CD4-positive, alpha-beta T cell treated with Interleukin-10 for 1 hour (primary cell): ENCODE measurements at places on chromosomes 7 and 10.

DNA sequence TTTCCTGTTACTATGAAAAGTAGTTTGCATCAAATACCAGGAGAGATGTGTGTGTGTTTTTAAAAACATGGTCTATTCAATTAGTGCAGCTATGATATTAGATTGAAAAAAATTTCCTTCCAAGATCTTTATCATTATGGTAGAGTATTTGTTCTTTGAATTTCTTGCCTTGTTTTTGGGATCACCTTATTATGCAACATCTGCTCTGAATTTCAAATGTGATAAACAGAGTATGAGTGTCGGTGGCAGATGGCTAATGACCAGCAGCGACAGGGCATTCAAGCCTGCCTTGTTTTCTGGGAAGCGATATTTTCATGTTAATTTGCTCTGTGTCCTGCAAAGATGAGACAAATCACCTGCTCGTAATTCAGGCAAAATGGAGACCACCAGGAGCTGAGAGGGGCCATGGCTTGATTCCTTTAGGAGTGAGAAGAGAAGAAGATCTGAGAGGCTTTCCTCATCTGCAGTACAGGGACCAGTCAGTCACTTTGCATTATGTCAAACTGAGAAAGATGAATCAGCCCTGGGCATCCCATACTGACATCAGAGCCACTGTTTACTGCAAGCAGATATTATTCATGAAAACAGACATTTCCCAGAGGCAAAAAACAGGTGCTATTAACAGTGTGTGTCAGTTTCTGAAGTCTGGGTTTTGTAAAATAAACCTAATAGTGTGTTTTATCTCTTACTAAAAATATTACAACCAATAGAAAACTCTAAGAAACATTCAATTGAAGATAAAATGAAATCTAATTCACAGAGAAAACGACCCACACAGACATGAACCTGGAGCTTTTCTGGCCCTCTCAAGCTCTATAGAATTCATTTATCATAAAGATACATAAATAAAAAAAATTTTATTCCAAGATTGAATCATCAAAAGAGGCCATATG lies 67.6 kb downstream of the CDK6 start:
- no peak for DNase-seq

DNA sequence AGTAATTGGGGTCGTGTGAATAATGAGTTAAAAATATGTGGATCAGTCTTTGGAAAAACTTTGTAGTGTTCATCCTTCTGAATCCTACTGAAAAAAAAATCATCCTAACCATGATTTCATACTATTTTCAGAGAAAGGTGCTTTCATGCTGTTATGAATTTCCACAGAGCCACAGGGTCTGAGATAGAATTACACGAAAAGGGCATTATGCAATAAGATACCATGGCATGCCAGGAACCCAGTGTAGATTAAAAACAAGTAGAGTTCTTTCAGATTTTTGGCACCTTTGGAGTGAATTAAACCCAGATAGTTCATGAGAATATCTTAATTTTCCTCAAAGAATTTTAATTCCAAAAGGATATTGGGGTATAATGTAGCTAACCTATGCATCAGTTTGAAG lies 47.5 kb upstream of the AGMO start:
- DNase-seq: no peak

- no peak for DNase-seq
These were observed 18.5 kb upstream of the SERPINE1 start for GRCh38 chr7:101108330-101108857.

DNA sequence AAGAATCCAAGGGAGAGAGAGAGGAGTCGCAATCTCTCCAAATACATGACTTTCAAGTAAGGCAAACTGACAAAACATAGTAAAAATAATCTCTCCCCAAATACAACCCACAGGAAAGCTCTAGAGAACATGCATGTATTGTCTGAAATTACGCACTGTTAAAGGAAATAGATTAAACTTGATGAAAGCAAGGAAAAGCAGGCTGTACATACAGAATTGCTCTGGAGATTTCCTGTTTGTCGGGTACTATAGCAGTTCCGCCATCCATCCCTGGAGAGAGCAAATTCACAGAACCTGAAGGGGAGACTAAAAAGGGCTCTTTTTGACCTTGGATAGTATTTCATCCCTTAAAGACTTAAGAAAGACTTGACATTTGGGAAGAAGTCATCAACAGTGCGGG lies 170.2 kb upstream of the BET1 start:
- DNase-seq: no peak

- no peak for DNase-seq
These were observed 159.4 kb upstream of the MEOX2 start for GRCh38 chr7:15845868-15846267.

DNA sequence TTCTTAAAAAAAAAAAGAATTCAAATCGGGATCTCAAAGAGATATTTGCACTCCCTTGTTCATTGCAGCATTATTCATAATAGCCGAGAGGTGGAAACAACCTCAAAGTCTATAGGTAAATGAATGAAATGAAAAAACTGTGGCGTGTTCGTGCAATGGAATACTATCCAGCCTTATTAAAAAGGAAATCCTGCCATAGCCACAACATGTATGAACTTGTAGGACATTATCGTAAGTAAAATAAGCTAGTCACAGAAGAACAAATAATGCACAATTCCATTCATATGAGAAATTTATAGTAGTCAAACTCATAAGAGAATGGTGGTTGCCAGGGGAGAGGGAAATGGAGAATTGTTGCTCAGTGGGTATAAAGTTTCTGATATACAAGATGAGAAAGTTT lies 37.9 kb downstream of the GRK5 start:
- no peak for DNase-seq

- no peak for DNase-seq
These were observed 12.6 kb downstream of the NEURL1 start for GRCh38 chr10:103506061-103506460.

DNA sequence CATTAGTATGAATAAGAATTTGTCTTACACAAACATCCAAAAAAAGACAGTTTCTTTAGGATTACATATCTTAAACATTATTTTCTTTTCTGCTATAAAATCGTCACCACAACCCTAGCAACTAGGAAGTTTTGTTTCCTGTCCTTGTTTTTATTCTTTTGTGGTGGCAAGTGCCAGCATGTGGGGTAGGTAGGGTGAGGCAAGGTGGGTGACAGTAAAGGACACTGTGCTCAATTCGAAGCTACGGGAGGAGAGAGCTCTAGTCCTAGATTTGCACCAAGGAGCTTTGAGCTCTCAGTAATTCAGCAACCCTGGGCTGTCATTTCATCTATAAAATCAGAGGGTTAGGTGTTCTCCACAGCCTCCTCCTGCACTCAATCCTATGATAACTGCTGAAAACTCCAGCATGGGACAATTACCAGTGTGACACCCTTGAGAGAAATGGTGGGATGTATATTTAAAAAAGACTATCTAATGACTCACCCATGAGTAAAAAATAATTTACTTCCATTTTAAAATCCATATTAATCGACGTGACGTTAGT lies 187.1 kb downstream of the FAM107B start:
- peak; percentile 75 for DNase-seq

GRCh38 chr7:830069-830468 lies 2.2 kb upstream of the SUN1 start:
- DNase-seq: no peak

DNA sequence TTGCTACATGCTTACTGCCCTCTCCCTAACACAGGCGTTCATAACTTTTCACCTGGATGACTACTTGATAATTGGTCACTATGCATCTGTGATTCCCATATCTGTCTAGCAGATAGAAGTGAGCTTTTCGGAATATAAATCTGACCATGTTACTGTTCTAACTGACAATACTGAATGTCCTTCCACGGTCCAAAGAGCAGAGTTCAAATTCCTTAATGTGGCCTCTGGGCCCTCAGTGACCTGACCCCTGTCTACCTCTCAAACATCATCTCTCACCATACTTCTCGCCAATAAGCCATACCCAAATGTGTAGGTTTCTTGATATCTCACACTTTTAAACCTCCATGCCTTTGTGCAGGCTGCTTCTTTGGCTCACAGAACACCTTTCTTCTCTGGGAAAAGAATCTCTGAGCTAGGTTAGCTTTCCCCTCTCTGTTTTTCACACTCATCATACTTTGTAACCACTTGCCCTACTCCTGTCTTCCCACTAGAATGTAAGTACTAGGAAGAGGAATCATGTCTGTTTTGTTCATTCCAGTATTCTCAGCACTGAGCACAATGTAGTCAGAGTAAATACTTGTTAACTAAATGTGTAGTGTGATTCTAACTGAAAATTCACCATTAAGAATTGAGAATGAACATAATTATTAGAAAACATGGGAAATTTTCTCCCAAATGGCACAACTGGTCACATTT lies 39.2 kb upstream of the LRRC17 start:
- DNase-seq: no peak

DNA sequence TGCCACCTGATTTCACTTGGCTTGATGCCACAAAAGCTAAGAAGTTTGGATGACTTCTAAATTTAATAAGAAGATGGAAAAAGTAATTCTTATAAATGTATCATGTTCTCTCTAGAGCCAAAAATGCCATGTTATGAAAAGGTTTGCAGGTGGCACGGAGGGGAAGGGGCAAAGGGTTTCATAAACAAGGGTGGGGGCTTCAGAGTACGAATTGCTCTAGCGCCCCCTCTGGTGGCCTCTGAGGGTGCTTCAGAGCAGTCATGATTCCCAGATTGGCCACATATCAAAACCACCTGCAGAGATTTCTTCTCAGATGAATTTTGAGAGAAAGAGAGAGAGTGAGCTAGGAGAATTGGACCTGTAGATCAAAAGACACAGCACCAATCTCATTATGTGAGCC lies 208.6 kb upstream of the YAE1 start:
- DNase-seq: no peak

GRCh38 chr7:148921189-148921588 lies 37.1 kb upstream of the EZH2 start:
- DNase-seq: no peak

- no peak for DNase-seq
These were observed 660.9 kb downstream of the SDK1 start for GRCh38 chr7:3961857-3962503.

GRCh38 chr10:22054961-22055360 lies 51.4 kb upstream of the DNAJC1 start:
- no peak for DNase-seq

- DNase-seq: peak; percentile 93
These were observed 106.0 kb downstream of the CUBN start for GRCh38 chr10:17023386-17024298.

DNA sequence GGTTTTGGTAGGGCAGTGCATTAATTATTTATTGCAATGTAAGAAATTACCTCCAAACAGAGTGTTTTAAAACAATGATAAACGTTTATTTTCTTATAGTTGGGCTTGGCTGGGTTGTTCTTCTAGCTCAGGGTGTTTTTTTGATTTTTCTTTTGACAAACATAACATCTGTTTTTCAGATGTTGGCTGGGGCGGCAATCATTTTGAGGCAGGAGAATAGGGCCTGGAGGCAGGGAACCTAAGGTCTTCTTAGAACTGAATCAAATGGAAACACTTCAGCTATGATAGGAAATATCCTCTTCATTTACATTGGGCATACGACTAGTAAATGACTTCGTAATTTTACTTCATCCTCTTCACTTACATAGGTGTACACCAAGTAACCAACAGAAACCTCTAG lies 47.4 kb upstream of the NAMPT start:
- DNase-seq: no peak

DNA sequence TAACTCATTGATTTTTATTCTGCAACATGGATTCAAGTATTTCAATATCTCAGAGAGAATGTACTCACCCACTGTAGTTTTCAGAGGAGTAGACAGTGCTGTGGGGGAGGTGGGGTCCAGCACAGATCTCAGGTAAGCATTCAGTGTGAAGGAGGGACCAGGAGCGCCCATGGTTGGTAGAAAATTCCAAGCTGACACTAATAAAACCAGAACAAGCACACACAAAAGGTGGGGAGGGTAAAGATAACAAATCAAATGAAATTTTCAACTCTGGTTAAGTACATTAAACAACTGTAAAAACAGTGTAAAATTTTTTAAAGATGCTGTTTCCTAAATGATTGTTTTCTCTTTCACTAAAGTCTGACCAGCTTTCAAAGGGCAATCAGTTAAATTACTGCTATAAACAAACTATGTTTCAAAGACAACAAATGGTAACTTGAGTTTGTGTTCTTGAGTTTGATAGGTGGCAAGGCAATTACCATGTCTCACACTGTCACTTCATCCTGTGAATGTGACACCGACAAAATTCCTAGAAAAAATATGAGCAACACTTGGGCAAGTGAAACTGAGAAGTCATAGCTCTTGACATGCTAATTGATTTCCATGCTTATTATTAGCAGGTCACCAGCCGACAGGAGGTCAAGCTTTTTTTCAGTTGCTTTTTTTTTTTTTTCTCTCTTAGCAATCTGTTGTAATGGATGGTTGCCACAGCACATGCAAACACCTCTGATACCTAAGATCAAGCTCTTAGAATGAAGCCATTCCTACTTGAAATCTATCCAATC lies 205.8 kb upstream of the SLC26A5 start:
- no peak for DNase-seq

- DNase-seq: no peak
These were observed 233.8 kb upstream of the KCND2 start for GRCh38 chr7:120039138-120039537.

GRCh38 chr7:23346316-23346715 lies 47.2 kb downstream of the MALSU1 start:
- peak; percentile 34 for DNase-seq

DNA sequence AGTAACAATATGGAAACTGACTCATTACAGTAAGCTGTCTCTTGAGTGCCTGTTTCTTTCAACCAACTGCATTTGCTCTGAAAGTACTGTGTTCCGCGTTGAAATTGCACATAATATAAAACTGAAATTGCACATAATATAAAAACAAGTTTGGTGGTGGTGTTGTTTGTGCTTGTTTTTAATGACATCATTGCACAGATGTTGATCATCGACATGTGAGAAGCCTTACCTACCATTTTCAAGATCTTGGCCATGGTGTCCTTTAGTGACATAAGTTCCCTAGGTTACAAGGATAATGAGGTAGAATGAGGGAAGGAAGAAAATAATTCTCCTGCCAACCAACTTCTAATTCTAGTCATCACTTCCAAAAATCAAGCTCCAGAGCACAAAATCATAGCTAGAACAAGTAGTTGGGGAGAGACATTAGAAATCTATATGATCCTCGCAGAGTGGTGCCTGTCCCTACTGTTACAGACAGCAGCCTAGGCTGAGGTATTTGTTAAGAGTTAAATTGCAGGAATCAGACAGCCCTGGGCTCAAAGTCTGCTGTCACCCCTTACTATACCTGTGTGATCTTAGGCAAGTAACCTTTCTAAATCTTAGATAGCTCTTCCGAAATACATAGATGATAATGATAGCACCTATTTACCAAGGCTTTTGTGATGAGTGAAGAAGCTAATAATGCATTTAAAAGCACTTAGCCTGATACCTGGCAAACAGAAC lies 29.3 kb downstream of the DOCK4 start:
- no peak for DNase-seq

DNA sequence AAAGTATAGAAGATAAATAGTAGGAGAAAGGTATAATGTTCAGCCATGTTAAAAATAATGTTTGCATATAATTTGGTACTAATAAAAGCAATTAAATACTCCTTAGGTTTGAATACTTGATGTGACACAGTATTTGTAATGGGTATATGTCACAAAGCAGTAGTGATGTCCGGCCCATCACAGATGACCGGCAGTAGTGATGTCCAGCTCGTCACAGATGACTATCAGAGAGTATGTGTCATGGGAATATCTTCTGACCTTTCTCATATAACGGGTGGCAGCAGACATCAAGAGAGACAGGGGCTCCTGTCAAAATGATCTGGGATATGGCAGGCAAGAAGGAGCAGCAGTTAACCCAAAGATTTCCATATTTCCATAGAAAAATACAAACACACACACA lies 477.4 kb upstream of the KLF6 start:
- DNase-seq: no peak

GRCh38 chr7:43364391-43364790 lies 218.5 kb upstream of the STK17A start:
- no peak for DNase-seq

- no peak for DNase-seq
These were observed 482.6 kb downstream of the RPS24 start for GRCh38 chr10:78516236-78516635.
